ENCODE measurements at places on chromosomes 16 and 17.
A peak's percentile ranks its signal among the peaks of the same experiment; 100 is the strongest.

GRCh38 chr17:67390646-67391361, 13.7 kb downstream of the PITPNC1 start:
- peaks cover 56% of the 10 kb centered on the region for H3K4me1 ChIP-seq
- DNase-seq: peak; percentile 61
- H3K4me3 ChIP-seq: peak overlapping the region; percentile 20
- peak overlapping the region; percentile 55 for H3K27ac ChIP-seq
- H3K36me3 ChIP-seq: peaks cover 10% of the 10 kb centered on the region

GRCh38 chr16:10647264-10647720, 47.4 kb downstream of the TEKT5 start:
- H3K36me3 ChIP-seq: no peaks in the 10 kb centered on the region
- no peaks in the 10 kb centered on the region for H3K4me1 ChIP-seq
- no peak overlapping the region for H3K4me3 ChIP-seq
- peaks cover 2% of the 10 kb centered on the region for H3K27me3 ChIP-seq

- H3K27ac ChIP-seq: no peak overlapping the region
- peaks cover 15% of the 10 kb centered on the region for H3K36me3 ChIP-seq
- no peak for DNase-seq
- H3K4me3 ChIP-seq: no peak overlapping the region
- H3K4me1 ChIP-seq: peaks cover 37% of the 10 kb centered on the region
These were observed 36.7 kb downstream of the PIEZO1 start for GRCh38 chr16:88748364-88748763.

DNA sequence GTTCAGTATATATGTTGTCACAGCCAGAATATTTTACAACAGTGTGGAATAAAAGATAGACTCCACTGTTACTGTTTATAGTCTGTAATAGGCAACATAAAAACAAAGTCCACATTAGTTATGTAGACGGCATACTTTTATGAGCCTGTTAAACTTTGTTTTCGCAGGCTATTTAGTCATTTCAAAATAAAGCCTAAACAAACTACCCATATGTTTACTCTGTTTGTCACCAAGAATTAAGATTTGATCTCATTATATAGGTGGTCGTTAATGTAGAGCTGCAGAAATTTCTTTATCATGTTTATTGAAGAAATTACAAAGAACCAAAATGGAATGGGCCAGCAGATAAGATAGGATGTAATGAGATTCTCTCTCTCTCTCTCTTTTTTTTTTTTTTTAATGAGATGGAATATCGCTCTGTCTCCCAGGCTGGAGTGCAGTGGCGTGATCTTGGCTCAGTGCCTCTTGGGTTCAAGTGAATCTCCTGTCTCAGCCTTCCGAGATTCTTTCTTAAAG, 943.8 kb upstream of the SOX9 start:
- no peak overlapping the region for H3K27ac ChIP-seq
- H3K36me3 ChIP-seq: no peaks in the 10 kb centered on the region
- no peak for DNase-seq
- no peak overlapping the region for H3K4me3 ChIP-seq

DNA sequence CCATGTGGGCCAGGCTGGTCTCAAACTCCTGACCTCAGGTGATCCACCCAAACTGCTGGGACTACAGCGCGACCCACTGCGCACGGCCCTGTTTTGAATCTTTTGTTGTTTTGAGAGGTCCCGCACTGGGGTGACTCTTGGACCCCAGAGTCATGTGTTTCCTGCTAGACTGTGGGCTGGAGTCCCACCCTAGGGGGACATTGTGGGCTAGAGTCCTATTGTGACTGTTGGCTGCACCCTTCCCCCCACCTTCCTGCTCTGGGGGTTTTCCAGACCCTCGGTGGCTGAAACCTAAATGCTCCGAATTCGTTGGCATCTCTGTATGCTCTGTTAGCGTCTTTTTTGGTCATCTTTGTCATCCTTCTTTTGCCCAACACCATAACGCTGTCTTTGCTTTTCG, 16.0 kb downstream of the NUPR1 start:
- peaks cover 4% of the 10 kb centered on the region for H3K4me1 ChIP-seq
- no peak overlapping the region for H3K4me3 ChIP-seq
- H3K27me3 ChIP-seq: no peaks in the 10 kb centered on the region
- no peak for DNase-seq
- H3K27ac ChIP-seq: no peak overlapping the region
- H3K36me3 ChIP-seq: no peaks in the 10 kb centered on the region

GRCh38 chr16:13426269-13426668, 493.7 kb upstream of the ERCC4 start:
- H3K27me3 ChIP-seq: no peaks in the 10 kb centered on the region
- no peak overlapping the region for H3K27ac ChIP-seq
- H3K4me1 ChIP-seq: no peaks in the 10 kb centered on the region

GRCh38 chr17:16406742-16407674, 8.4 kb upstream of the TRPV2 start:
- no peak for DNase-seq
- no peak overlapping the region for H3K27ac ChIP-seq
- peak overlapping the region; percentile 57 for H3K4me3 ChIP-seq
- H3K4me1 ChIP-seq: peaks cover 11% of the 10 kb centered on the region
- H3K36me3 ChIP-seq: no peaks in the 10 kb centered on the region
- no peaks in the 10 kb centered on the region for H3K27me3 ChIP-seq

DNA sequence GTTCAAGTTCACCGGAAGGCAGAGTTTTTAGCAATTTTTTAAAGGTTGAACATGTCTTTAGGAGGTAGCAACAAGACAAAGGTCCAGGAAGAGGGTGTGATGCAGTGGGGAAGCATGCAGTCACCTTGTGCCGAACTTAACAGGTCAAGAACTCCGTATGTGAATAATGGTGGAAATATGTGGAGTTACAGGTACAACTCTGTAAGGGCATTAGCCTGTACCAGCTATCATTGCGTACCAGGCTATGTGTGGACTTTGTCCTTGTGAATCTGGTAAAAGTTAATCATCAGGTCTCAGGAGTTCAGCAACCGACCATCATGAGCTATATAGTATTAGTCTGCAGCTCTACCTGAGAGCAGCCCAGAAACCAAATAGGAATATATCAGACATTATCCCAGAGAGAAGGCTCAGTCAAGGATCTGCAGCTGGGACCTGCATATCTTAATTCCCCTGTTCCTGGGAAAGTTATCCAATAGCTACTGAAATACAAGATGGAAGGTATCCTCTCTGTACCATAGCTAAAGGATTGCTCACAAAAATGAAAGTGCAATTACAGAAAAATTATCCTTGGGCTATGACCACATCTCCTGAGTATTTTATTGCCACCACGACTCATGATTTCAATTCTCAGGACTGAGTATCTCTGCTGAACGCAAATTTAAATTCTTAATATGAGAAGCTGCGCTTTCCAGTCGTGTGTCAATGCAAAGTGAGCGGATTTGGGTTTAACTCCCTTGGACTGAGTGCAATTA, 469.3 kb downstream of the CDH13 start:
- no peak overlapping the region for H3K4me3 ChIP-seq
- no peak for DNase-seq
- H3K36me3 ChIP-seq: no peaks in the 10 kb centered on the region
- no peak overlapping the region for H3K27ac ChIP-seq

DNA sequence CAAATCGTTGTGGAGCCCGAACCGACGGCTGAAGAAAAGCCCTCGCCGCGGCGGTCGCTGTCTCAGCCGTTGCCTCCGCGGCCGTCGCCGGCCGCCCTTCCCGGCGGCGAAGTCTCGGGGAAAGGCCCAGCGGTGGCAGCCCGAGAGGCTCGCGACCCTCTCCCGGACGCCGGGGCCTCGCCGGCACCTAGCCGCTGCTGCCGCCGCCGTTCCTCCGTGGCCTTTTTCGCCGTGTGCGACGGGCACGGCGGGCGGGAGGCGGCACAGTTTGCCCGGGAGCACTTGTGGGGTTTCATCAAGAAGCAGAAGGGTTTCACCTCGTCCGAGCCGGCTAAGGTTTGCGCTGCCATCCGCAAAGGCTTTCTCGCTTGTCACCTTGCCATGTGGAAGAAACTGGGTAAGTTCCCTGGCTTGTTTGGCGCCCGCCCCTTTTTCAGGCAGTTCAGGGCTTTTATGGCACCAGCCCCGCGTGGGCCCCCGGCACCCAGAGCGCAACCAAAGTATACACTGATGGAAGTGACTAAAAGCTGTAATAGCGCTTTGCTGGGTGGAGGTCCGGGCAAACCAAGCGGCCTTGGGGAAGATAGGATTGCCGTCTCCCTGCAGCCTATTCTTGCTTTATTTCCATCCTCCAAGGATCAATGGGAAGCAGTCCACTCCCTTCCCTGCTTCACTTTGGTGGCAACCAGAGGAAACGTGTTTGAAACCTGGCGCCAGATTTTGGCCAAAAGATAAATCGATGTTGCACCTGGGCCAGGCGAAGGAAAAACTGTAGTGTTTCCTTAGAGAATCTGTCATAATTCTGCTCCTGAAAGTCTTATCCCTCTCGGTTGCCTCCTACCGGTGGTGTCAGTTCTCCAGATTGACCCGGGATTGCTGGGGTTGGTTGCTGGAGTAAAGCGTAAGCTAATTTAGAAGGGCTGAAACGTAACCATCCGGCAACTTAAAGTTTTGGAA, 775 bp downstream of the PPM1D start:
- no peaks in the 10 kb centered on the region for H3K36me3 ChIP-seq
- DNase-seq: peak; percentile 77
- H3K27ac ChIP-seq: peak overlapping the region; percentile 84
- peak overlapping the region; percentile 87 for H3K4me3 ChIP-seq
- H3K4me1 ChIP-seq: peaks cover 23% of the 10 kb centered on the region
- no peaks in the 10 kb centered on the region for H3K27me3 ChIP-seq

GRCh38 chr16:47887496-47887895, 268.3 kb downstream of the ABCC12 start:
- peaks cover 4% of the 10 kb centered on the region for H3K27me3 ChIP-seq
- H3K4me1 ChIP-seq: no peaks in the 10 kb centered on the region
- H3K4me3 ChIP-seq: no peak overlapping the region
- H3K27ac ChIP-seq: no peak overlapping the region

GRCh38 chr16:14303639-14304394, 232.7 kb downstream of the MRTFB start:
- peak overlapping the region; percentile 57 for H3K4me3 ChIP-seq
- H3K27ac ChIP-seq: no peak overlapping the region
- no peak for DNase-seq
- peaks cover 14% of the 10 kb centered on the region for H3K27me3 ChIP-seq
- H3K4me1 ChIP-seq: peaks cover 44% of the 10 kb centered on the region
- H3K36me3 ChIP-seq: no peaks in the 10 kb centered on the region

- DNase-seq: peak; percentile 14
- H3K4me3 ChIP-seq: no peak overlapping the region
- H3K27me3 ChIP-seq: no peaks in the 10 kb centered on the region
- peaks cover 33% of the 10 kb centered on the region for H3K4me1 ChIP-seq
- no peaks in the 10 kb centered on the region for H3K36me3 ChIP-seq
These were observed 3.3 kb upstream of the HELZ start for GRCh38 chr17:67248291-67248690.

DNA sequence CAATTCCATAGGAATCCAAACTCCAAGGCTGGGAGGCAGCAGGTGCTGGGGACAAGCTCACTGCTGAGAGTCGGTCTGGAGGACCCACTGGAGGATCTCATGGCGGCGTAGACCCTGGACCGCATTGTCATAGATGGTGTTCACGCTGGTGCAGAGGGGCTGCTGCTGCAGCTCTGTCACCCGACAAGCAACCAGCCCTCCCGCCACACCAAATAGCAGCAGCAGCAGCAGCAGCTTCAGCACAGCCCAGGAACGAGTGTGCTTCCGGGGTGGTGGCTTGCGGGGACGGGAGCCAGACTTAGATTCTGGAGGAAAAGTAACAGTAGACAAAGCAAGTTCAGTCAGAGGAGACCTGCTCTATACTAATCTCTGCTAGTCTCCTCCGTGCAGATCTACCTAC, 9.9 kb downstream of the EME1 start:
- H3K36me3 ChIP-seq: peaks cover 74% of the 10 kb centered on the region
- DNase-seq: no peak
- H3K4me1 ChIP-seq: no peaks in the 10 kb centered on the region
- H3K4me3 ChIP-seq: no peak overlapping the region

DNA sequence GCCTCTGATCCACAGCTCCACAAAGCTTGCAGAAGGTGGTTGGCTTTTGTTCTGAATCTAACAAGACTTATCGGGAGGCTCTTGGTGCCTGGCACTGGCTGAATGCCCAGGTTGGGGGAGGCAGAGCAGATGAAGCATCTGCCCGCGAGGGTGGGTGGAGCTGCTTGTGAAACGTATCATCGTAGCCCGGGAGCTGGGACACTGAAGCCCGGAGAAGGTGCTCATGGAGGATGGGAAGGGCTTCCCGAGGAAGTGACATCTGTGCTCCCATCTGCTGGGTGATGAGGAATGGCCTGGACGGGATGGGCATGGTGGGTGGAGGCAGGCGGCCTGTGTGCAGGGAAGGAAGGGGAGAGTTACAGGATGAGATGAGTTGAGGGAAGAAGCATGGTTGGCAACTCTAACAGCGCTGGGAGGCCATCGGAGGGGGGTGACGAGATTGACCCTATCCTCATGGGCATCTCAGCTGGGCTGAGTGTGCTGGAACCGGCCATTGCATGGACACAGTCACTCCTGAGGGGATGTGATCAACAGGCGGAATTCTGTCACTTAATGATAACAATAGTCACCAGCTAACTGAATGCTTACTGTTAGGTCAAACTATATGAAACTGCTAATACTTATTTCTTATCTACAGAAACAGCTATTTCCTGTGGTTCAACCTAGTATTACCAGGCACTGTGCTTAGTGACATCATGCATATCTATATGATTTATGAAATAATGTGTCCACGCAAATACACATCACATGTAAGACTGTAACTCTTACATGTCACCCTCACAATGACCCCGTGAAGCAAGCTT, 102.7 kb downstream of the ABCC6 start:
- no peak overlapping the region for H3K4me3 ChIP-seq
- H3K27me3 ChIP-seq: no peaks in the 10 kb centered on the region
- no peak overlapping the region for H3K27ac ChIP-seq

DNA sequence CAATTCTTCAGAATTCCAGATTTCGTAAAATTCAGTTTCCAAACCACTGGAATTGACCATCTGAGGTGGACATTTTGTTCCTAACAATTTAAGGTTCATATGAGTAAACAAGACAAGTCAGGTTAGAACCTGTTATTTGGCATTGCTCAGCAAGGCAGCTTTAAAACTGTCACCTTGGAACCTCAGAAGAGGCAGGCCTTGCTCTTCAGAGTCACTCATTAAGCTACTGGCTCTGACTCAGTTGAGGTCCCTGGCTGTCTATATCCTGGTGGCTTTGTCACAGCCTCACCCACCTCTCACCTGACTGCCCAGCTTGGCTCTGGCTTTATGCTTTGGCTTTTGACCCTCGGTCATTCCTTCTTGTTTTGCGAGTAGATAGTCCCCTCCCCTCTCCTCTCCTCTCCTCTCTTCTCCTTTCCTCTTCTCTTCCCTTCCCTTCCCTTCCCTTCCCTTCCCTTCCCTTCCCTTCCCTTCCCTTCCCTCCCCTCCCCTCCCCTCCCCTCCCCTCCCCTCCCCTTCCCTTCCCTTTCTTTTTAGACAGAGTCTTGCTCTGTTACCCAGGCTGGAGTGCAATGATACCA, 238.4 kb downstream of the SHISA9 start:
- no peaks in the 10 kb centered on the region for H3K36me3 ChIP-seq
- H3K27ac ChIP-seq: no peak overlapping the region
- no peaks in the 10 kb centered on the region for H3K27me3 ChIP-seq

All from CD4-positive, alpha-beta T cell (primary cell).